H4 (cell line): ENCODE measurements at places on chromosomes 6 and 20. TPM values are rescaled to one million over a fixed set of nuclear protein-coding genes. Genes with fewer than 3 reads are reported as not detected.

- no peak for DNase-seq
Observed at GRCh38 chr20:49986049-49986448, 3.3 kb downstream of the SNAI1 start.

DNA sequence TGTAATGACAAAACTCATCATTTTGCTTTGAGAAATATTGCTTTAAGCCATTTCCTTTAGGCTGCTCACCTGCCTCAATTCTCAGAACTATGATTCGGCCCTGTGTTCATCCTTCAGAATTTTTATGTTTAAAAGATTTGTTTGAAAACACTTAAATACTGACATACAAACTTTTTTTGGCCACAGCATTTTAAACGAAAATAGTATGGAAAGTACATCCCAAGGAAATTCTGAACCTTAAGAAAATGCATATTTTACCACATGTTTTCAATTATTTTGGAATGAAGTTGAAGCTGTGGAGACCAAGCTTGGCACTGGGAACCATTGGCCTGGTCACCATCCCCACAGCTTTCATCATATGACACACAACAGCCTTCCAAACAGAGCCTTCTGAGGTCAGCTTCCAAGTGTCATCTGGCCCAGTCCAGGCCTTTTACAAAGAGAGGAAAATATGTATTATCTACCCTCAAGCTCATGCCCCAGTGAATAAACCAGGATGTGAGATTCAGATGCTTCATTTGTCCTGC is 83.3 kb downstream of the SOD2 start:
- no peak for DNase-seq

GTSF1L gene
- total RNA-seq, result not detected in 2 replicates

- DNase-seq, result no peak
Observed at GRCh38 chr20:46541229-46541935, 9.1 kb downstream of the OCSTAMP start.

DNA sequence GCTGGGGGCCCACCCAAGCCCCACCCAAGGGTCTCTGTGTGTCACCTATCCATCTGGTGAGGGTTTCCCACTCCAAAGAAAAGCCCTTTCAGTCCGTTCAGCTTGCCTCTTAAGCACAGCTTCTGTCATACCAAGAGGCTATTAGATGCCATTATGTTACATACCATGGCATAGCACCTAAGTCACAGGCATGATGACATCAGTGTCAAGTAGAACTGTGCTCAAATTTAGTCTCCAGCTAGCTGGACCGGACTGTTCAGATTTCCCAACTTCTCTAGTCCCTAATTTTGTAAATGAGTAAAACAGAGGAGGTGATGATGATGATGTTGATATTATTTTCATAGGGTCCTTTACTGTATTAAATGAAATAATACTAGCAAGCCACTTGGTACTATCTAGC is 19.2 kb upstream of the PLEKHG1 start:
- no peak for DNase-seq

DNA sequence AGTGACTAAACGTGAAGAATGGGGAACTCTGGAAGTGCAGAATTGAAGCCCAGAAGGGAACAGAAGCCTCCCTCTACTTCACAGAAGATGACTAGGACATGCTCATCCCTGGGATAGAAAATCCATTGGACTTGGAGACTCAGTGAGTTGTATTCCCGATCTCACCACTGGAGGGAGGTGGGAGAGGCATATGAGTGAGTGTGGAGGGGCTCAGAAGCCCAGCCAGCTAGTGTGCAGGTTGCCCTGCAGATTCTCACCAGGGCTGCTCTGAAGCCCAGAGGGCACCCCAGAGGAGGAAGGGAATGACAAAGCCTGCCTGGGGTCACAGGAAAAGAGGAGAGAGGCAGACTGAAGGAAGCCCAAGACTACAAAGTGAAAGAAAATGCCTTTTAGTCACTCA is 42.1 kb upstream of the HLA-E start:
- peak; percentile 45 for DNase-seq

- DNase-seq, result no peak
Observed at GRCh38 chr20:43178080-43178479, 11.6 kb downstream of the PTPRT start.

TNXB gene
- total RNA-seq, result 0.06 and 0.29 TPM in 2 replicates

- no peak for DNase-seq
Observed at GRCh38 chr6:167053895-167054530, 54.8 kb downstream of the CEP43 start.

- peak; percentile 74 for DNase-seq
Observed at GRCh38 chr6:39361657-39362486, 39.4 kb upstream of the KCNK16 start.

DNA sequence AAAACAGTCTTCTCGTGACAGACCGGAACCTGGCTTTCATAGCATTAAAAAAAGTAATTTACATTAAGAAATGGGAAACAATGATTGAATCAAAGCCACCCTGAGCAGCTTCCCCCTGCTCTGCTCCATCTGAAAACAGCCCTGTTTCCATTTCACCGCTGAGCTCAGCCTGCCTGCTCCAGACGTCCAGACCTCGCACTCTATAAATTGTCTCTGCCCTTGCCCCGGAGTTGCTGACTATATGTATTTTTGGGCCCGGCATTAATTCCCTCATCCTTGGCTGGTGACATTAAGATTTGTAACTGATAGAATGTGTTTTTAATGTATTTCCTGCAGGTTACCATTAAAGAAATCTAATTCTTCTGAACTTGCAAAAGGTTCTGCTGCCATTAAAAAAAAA is 22.7 kb upstream of the TCP11 start:
- DNase-seq, result no peak

DEFB129 gene
- not detected in 2 replicates for total RNA-seq

FANCE gene
- 5.9 and 6.6 TPM in 2 replicates for total RNA-seq

- peak; percentile 52 for DNase-seq
Observed at GRCh38 chr6:142692942-142693341, 252.0 kb downstream of the HIVEP2 start.

DNA sequence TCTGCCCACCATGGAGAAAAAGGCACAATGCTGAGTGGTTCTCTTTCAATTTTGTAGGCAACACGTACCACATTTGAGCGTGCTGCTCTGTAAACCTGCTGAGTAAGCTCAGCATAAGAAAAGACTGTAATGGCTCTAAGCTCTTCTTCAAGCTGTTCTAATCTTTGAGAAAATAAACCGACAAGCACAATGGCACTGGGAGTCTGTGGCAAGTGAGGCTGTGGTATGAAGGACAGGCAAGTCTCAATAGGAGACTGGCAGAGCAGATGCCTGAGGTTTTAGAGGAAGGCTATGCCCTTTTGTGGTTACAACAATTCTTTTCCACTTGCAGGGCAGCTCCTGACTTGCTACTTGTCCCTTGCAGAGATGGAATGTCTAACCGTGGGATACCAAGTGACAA is 136.7 kb upstream of the EXOC2 start:
- peak; percentile 78 for DNase-seq

DNA sequence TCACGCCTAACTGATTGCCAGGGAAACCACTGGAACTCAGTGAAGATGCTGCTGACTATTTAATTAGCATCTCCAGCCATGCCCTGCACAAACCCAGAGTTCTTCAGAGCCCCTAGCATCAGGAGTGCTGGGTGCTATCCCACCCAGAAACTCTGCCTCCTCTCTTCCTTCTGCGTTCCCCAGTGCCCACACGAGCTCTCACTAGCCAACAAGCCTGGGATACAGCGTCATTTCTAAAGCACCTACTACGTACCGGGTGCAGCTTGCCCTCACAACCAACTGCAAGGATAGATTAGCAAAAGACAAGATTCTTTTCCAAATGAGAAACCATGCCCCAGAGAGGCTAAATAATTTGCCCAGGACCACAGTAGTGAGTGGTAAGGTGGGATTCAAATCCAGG is 105.2 kb upstream of the FOXP4 start:
- DNase-seq, result no peak

ABHD16A gene
- total RNA-seq, result 28.0 and 34.6 TPM in 2 replicates
